RKO (cell line): ENCODE measurements at places on chromosomes 16 and 17.

- DNase-seq: peak; percentile 50
These were observed 35.2 kb upstream of the CBX4 start for GRCh38 chr17:79874329-79874981.

DNA sequence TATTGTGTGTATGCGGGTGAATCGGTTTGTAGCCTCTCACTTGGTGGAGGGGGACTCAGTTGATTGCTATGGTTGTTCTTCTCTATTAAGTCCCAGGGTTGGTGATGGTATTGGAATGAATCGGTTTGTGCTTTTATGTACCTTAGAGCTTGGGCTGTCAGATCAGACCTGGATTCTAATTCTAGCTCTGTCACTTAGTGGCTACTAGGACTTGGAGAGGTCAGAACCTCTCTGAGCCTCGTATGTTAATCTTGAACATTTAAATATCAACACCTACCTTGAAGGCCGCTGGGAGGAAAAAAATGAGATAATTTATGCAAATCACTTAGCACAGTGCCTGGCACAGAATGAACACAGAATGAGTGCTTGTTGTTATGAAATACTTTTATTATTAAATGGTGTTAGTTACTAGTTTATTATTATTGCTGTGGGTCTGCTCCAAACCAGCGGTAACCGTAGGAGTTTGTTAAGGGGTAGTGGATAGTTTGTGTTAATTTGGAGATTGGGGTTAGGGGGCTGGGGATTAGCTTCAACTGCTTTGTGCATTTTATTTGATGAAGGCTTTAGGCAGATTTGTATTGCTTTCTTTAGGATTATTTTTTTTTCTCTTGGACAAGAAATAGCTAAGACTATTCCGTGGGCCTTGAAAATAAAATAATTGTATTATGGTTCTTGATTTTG, 3.5 kb downstream of the KDM6B start:
- DNase-seq: peak; percentile 77

DNA sequence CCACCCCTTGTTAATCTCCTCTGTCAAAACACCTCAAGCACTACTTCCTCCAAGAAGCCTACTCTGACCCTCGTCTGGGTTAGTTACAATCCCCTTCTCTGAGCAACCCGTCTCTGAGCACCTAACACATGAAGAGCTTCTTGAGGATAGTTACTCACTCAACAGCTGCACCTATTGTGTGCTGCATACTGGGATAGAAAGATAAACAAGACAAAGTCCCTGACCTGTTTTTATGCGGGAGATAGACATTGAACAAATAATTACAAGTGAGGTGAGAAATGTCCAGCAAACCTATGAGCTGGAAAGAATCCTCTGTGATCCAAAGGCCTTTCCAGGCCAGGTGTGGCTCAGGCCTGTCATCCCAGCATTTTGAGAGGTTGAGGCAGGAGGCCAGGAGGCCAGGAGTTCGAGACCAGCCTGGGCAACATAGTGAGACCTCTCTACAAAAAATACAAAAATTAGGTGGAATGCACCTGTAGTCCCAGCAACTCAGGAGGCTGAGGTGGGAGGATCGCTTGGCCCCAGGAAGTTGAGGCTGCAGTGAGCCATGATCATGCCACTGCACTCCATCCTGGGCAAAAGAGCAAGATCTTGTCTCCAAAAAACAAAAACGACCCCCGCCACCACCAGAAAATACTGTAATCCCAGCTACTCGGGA, 5.5 kb upstream of the ZNF771 start:
- DNase-seq: no peak

DNA sequence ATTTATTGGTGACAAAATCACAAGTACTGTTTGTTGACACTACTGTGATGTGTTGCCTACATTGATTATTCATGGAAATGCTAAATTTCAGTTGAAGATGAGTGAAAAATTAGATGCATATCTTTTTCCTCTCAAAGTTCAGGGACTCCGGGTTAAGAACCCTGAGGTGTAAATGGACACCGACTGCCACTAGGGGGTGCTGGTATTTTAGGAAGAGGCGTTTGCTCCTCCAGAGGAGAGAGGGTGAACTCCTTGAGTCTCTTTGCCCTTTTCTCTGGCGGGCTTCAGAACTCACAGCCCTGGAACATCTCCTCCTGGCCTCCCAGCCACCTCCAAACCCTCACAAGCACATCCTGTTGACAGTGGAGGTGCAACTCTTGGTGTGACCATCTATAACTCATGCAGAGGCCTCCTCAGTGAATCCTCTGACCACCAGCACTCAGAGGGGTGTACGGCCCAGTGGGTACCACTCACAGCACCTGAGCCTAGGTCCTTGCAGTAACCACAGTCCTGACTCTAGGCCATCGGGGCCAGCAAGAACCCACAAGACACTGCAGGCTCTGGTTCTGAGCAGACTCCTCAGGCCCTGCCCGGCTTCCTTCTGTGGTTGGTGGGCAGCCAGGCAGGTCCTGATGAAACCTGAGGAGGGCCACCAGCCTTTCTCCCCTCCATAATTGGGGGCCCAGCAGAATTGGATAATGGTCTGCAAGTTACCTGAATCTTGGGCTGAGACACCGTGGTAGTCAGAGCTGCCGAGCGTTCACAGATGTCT, 26.2 kb upstream of the PIK3R5 start:
- DNase-seq: peak; percentile 45

DNA sequence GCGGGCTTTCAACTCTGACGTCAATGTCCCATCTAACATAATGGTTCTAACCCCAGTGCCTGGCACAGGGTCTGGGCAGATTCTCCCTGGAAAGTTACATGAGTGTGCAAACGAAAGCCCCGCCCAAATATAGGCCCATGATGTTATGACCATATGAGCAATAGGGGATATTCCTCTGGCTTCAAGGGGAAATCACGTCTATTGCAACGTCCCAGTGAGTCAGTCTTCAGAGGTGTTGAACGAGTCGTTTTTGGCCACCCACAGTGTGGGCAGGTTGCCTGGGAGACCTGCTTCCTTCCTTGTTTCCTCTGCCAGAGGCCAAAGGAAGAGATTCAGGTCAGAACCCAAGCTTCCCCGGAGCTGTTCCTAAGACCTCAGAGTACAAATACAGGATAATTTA, 30.3 kb downstream of the PIK3R5 start:
- peak; percentile 23 for DNase-seq

DNA sequence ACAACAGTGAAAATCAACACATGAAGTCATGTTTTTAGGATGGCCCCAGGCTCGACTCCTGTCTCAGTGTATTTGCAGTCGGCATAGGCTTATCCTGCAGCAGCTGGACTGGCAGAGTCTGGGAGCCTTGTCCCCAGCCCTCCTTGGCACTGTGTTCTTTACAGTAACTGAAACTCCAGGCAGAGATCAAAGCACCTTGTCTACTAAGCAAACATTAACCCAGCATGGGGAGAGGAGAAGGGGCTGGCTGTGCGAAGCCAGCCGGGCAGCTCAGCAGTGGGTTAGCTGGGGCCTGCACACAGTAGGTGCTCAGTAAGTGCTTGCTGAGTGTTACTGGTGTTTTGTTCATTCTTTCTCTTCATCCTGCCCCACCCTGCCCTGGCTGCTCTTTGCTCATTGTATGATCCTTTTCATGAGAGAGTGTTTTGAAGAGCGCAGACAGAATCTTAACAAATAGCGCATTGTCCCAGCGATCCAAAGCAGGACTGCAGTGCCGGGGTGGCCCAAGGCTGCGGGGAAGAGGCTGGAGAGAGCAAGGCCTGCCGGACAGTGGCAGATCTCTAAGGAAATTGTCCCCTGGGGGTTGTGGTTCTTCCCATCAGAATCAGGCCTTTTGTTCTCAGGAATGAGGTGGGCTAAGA, 23.5 kb upstream of the ITGB4 start:
- no peak for DNase-seq

DNA sequence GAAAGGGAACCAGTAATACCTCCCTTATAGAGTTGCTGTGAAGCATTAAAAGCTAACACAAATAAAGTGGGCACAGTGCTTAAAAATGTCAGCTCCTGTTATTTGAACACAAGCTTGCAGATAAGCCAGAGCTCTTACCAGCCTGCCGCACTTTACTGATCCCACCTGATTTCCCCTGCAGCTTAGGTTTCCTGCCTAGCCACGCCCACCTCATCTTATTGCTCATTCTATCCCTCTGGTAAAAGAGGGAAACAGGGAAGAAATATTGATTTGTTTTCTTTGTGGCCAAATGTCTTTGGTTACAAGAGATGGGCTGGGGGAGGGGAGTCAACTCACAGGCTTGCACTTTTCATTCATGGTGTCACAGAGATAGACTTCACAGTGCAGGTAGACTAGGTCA, 9.6 kb upstream of the GP2 start:
- DNase-seq: no peak

DNA sequence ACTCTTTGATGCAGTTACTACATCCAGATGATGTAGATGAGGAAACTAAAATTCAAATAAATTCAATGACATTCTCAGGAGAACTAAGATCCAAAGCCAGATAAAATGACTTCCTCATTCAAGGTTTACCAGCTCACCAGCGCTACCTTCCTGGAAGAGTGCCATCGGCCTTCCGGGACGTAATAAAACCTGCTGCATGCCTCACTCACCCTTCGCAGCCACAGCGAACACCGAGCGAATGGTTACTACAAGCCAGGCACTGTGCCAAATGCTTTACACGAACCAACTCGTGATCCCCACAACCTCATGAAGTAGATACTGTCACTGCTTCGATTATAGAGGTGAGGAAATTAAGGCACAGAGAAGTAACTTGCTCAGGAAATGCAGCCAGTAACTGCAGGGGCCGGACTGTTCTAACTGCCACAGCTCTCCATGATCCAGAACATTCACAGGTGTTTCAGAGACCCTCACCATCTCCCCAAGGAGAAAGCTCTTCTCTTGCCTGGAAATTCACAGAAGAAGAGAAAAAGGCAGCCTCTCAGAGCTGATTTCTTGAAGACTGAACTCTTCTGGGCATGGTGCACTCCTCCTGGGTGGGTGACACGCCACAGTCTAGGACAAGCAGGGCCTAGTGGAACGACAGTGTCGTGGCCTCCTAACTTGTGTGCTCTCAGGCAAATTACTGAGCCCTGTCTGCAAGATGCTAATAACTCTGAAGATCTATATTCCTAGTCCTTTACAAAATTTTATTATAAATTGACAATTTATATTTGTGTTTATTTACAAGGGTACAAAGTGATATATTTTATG, 46.8 kb downstream of the HIC1 start:
- no peak for DNase-seq

DNA sequence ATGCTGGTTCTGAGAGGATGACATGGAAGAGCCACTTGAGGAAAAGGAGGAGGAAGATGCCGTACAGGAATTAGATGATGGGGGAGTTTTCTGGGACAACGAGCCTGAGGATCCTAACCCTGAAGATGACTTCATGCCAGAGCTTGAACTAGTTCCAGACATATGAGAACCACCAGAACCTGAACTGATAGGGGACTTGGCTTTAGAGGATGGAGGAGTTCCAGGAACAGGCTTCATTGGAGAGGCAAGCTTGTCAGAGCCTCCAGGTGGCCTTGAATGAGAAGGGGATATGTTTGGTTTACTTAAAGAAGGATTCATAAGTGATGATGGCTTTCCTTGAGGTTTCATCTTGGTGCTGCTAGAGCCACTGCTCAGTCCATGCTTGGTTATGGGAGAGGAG, 6.9 kb upstream of the FBXL20 start:
- DNase-seq: no peak

GRCh38 chr16:67459066-67459860, 21.7 kb downstream of the ATP6V0D1 start:
- no peak for DNase-seq

DNA sequence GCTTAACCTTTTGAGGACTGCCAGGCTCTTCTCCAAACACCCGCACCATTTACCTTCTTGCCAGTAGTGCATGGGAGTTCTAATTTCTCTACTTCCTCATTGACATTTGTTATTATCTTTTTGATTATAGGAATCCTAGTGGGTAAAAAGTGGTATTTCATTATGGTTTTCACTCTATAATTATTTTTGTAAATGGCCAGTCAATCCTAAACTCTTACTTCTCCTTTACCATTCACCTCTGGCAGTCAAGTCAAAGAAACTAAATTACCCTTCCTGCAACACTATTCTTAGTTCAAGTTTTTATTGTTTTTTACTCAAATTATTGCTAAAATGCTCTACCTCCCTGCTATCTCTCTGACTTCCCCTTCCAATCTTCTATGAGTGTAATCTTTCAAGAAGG, 29.8 kb upstream of the ANKFY1 start:
- no peak for DNase-seq

DNA sequence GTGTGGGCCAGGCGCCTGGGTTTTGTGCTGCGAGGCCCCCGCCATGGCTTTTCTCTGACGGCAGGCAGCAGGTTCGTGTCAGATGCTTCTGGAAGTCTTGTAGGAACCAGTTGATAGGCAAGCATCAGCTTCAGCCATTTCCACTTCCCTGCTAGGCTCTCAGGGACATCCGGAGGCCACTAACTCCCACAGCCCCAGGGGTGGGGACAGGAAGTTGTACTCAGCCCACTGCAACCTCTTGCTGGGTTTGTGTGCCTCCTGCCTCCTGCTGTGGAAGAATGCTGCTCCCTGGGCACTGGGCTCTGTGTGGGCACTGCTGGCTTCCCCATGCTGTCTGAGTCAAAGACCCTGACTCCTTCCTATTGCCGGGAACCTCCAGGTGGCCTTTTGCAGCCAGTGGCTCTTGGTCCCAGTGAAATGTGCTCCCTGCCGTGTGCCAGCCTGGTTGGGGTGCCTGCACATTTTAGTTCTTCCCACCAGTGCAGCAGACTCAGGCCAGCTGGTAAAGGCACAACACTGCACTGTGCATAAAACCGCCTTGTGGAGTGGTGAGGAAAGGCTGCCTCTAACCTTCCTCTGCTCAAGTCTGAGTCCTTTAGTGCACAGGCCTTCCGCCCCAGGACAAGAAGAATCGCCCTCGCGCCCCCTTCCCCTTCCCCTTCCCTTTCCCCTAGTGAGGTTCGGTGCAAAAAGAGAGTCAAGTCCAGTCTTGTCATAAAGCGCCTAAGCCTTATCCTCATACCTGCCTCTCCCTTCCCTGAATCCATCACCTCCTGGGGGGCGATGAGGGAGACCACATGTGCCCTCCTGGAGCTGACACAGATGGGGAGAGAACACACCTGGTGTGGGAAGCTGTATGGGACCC, 16.6 kb downstream of the LDHD start:
- DNase-seq: no peak

DNA sequence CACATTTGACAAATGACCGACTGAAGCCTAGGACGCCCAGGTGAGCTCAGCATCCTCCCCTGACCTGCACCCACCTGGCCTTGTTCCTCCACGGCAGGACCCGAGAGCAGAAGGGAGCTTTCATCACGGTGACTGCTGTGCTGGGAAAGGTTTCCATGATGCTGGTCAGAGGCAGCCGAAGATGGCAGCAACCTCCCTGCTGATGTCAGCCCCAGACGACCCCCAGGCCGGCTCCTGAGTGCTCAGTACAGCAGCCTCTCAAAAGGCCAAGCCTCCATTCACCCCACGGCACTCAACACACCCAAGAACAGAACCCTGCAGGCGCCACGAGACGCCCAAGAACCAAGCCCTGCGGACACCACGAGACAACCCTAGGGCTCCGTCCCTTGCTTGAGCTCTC, 119.8 kb downstream of the ANKRD11 start:
- DNase-seq: no peak
